ENCODE measurements at places on chromosomes 2 and 18. TPM values are rescaled to one million over a fixed set of nuclear protein-coding genes. Genes with fewer than 3 reads are reported as not detected.

The CASP8 gene
- 5.3 TPM for polyA plus RNA-seq

DNA sequence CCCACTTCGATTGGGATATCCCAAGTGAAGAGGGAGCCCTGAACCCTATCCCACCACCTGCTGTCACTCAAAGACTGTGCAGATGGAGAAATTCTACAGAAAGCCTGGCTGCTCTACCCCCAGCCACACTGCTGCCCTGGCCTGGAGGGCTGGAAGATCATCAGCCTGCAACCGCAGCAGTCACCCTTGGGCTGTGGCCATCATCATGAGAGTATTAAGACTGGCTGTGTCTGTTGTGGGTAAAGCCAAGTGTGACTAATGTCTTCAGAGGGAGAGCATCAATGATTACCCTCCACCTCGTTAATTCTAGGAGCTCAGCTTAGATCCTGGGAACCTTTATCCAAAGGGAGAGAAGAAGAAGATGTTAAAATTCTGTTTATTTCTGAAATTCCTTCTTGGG is 221.5 kb downstream of the TFCP2L1 start:
- DNase-seq: no peak

GRCh38 chr2:101096619-101097142 is 54.5 kb downstream of the TBC1D8 start:
- DNase-seq: no peak

- DNase-seq: no peak
Observed at GRCh38 chr2:85996591-85996990, 107.8 kb upstream of the ST3GAL5 start.

DNA sequence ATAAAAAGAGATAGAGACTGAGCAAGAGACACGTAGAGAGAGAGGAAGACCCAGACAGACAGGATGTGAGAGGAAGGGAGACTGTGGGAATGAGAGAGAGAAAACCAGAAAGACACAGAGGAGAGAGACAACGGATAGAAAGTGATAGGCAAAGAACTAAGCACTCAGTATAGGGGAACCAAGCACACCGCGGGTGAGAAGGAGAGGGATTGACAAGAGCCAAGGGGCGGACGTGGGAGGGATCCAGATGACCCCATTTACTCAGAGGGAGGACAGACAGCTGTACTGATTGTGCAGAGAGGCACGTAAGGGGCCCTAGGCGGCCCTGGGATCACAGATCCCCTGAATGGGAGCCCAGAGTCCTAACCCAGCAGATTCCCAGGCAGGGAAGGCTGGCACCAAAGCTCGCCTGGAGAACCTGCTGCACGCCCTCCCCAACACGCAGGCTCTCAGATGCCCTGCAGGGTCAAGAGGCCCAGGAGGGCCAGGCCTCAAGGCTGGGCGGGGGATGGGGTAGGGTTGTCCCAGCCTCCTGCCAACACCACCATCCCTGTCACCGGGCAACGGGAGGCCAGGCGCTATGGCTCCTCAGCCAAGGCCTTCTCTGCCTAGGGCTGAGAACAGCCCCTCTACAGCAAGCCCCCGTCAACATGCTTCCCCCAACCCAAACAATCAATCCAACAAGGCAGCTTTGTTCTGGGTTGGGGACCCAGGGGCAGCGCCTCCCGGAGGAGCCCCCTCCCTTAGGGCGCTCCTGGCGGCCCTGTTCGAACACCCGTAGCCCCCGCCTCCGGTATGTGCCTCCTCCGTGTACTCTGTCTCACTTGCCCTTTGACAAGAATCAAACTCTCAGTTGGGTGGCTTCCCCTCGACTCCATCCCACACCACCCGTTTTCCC is 579 bp downstream of the LOXL3 start:
- no peak for DNase-seq

- DNase-seq: no peak
Observed at GRCh38 chr2:168941297-168941696, 40.2 kb downstream of the G6PC2 start.

- peak; percentile 35 for DNase-seq
Observed at GRCh38 chr18:62325806-62326645, 916 bp downstream of the TNFRSF11A start.

DNA sequence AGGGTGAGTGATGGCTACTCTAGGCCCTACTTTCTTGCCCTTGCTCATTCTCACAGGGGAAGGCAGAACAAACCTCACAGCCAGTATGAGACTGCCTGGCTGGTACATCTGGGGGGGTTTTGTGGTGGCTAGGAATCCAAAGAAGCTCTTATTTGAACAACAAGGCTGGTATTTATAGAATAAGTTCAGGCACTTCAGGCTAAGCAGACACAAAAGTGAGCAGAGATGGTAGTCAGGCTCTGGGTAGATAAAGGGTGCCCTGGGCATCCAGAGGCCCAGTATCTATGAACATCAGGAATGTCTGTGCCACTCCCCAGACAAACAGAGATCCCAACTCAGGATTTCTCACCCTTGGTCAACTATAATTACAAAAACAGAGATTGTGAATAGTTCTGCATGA is 57.2 kb upstream of the RTN4 start:
- DNase-seq: no peak

The NEUROD1 gene
- polyA plus RNA-seq: not detected

The MEP1B gene
- not detected for polyA plus RNA-seq

GRCh38 chr2:231640641-231641111 is 48.0 kb downstream of the TEX44 start:
- DNase-seq: peak; percentile 73

The RRM2 gene
- polyA plus RNA-seq: 47.9 TPM

GRCh38 chr18:75065251-75066000 is 143.5 kb downstream of the PTGR3 start:
- no peak for DNase-seq

The GAREM1 gene
- polyA plus RNA-seq: 14.6 TPM

The UGT1A10 gene
- not detected for polyA plus RNA-seq

DNA sequence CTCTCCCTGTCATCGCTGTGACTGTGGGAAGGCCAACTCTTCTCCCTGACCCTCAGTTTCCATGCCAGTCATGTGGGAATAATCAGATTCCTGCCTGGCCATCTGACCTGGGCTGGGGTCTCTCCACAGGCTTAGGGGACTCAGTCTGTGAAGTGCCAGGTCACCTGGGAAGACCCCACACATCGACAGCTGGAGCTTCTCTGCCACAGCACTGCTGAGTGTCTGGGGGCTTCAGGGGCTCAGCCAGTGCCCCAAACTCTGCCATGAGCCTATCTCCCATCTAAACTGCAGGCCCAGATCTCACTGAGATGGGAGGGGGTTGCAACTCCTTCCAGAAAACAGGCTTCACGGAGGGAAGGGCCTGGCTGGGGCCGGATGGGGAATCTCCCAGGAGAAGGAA is 42.0 kb upstream of the OTOS start:
- DNase-seq: no peak

The ADI1 gene
- polyA plus RNA-seq: 73.4 TPM

The GREB1 gene
- 12.7 TPM for polyA plus RNA-seq

The CHN1 gene
- 13.3 TPM for polyA plus RNA-seq

- no peak for DNase-seq
Observed at GRCh38 chr2:128663371-128664050, 344.8 kb upstream of the HS6ST1 start.

DNA sequence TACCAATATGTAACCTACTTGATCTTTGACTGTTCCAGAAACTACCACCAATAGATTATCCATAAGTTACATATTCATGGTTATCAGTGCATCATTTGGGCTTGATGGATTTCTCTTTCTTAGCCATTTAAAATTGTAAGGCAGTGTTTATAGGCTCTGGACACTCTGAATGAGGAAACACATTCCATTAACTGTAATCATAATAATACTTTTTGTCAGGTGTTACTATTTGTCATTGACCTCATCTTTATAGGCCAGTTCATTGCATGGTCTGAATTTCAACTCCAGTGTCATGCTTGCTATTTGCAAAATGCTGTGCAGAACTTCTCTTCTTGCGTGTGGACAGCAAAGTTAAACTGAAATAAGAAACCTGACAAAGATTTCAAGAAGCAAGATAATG is 1340.2 kb upstream of the ZEB2 start:
- DNase-seq: no peak

- DNase-seq: no peak
Observed at GRCh38 chr2:61784643-61785042, 69.2 kb downstream of the FAM161A start.

The CD302 gene
- 20.0 TPM for polyA plus RNA-seq

- DNase-seq: no peak
Observed at GRCh38 chr2:146506851-146507250, 1338.0 kb upstream of the ACVR2A start.

DNA sequence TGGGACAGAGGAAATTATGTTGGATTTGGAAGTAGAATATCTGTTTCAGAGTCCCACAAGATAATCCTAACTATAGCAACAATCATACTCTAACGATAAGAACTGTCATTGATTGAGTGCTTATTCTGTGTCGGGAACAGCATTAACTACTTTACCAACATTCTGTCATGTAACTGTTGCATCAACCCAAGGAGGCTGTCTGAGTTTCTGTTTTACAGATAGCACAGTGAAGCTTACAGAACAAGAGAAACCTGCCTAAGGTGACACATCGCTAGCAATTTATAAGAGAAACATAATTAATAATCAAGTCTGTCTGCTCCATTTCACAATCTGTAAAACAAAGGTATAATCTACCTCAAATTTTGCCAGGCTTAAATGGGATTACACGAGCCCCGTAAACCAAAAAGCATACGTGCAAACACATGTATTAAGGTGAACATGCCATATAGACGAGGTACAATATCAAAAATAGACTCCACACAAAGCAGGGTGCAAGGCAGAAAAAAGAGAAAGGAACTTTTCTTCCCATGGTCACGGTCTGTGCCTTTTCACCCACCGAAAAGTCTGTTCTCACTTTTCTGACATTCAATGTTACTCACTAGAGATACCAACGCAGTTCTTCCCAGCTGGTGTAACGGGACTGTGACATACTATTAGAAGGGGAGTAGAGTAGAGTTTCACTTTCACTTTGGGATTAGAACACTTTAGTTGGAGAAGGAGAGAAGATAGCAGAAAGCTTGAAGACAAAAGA is 37.2 kb upstream of the SLC8A1 start:
- DNase-seq: peak; percentile 31

DNA sequence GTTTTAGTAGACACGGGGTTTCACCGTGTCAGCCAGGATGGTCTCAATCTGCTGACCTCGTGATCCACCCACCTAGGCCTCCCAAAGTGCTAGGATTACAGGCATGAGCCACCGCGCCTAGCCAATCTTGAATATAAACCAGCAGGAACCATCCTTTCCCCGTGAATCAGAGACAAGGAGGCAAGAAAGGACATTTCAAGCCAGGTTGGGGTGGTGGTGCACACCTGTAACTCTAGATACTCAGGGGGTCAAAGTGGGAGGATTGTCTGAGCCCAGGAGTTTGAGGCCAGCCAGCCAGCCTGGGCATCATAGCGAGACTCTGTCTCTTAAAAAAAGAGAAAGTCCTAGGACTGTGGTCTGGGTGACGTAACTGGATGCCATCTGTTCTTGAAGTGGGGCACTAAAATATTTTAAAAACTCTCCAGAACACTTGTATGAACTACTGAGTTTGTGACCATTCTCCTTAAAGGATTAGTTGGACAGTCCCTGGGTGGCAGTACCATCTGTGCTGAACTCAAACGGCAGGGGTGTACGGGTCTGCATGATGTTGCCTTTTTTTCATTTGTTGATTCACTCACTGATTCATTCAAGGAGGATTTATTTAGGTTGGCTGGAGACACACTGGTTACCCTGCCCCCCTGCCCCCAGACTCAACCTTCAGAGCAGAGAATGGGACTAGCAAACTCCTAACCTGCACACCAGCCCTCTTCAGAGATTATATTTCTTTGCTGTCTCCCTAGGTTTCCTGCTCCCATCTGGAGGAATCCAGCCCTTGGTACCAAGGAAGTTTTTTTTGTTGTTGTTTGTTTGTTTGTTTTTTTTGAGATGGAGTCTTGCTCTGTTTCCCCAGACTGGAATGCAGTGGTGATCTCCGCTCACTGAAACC is 2.9 kb upstream of the TLX2 start:
- DNase-seq: no peak

GRCh38 chr18:10059610-10060468 is 146.0 kb downstream of the VAPA start:
- DNase-seq: no peak

- no peak for DNase-seq
Observed at GRCh38 chr18:22260208-22260820, 90.9 kb downstream of the GATA6 start.

GRCh38 chr2:27442920-27443282 is 720 bp downstream of the KRTCAP3 start:
- DNase-seq: no peak

The FSIP2 gene
- 0.51 TPM for polyA plus RNA-seq

GRCh38 chr2:20578266-20578894 is 72.5 kb downstream of the HS1BP3 start:
- DNase-seq: no peak

The ATP9B gene
- 26.1 TPM for polyA plus RNA-seq

DNA sequence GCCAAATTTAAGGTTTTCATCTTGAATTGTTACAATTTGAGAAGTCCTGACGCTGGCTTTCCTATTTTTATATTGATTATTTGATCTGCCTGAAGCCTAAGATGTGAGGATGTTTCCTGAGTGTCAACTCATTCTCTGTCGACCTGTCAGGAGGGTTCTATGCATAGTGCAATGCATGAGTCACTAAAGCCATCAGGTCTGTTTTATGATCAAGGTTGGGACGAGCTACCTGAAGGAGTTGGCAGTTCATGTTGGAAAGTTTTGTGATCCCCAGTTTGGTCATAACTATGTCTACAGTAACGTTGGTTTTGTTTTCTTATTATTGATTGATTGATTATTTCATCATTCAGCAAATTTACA is 71.2 kb downstream of the NABP1 start:
- no peak for DNase-seq

The SERPINB10 gene
- polyA plus RNA-seq: 0.32 TPM

DNA sequence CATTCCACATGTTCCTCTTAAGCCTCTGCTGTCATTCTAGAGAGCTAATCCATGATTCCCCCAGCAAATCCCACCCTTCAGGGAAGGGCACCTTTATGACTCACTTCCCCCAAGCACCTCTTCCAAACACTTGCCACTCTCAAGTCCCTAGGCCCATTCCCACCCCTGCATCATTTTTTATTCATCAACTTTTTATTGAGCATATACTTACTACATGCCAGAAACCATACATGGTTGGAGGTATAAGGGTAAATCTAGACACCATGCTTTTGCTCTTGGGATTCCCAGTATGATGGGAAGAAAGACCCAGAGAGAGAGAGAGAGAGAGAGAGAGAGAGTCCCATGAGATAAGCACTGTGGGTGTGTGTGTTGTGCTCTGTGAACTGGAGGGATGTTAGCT is 87.9 kb downstream of the MAPK4 start:
- no peak for DNase-seq

The AQP12A gene
- 23.0 TPM for polyA plus RNA-seq

DNA sequence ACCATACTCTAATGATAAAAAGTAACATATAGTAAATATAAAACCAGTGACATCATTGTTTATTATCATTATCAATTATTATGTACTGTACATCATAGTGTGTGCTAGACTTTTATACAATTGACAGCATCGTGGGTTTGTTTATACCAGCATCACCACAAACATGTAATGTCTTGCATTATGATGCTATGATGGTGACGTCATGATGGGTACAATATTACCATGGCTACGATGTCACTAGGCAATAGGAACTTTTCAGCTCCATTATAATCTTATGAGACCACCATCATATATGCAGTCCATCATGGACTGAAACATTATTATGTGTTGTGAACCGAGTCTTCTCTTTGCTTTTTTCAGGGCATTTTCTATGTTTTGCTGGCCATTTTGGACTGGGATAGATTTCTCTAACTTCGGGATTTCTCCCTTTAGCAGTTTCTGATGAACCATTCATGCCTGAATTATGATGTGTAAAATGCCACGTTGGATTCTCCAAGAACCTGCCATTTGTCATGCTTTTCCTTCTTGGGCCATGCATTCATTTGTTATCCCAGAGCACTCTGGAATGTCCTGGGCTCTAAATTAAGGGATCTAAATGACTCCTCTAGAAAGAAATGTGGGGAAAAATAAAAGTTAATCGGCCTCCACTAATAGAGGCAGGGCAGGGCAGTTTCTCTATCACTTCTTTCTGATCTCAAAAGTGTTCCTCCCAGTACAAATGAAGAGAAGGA is 325.6 kb upstream of the TNP1 start:
- DNase-seq: no peak
